ENCODE measurements at places on chromosomes 4 and X.
A peak's percentile ranks its signal among the peaks of the same experiment; 100 is the strongest.

DNA sequence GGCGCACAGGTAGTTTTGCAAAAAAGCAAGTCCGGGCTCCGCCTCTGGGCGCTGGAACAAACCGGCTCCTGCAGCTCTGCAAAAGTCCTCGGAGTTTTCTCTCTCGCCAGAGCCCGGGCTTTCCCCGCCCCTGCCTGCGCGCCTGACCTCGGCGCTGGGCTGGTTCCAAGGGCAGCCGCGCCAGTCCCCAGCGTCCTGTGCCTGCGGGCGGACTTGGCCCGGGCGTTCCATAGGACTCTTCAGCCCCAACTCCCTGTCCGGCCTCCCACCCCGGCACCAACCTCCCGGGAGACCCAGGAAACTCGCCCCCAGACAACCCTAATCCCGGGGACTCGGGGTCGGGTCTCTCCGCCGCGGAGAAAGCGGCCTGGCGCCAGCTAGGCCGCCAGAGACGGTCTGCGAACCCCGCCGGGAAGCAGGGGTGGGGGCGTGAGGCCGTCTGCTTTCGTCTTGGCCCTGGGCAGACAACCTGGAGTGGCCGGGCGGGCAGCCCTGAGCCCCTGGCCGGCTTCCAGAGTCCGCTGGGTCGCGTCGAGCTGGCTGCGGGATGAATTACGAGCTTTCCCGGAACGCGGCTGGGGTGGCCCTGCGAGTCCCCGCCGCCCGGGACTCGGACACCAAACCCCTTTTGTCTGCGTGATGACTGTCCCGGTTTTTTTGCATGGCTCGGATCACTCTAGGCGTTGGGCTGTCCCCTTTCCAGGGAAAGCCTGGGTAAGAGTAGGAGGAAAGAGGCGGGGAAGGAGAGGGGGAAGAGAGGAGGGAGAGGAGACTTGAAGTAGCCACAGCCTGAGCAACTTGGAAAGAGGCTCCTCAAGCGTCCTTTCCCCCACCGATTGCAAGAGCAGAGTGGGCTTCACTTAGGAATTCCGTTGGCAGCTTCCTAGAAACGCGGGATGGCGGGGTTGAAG lies 916 bp downstream of the MXRA5 start:
- no peak for DNase-seq

DNA sequence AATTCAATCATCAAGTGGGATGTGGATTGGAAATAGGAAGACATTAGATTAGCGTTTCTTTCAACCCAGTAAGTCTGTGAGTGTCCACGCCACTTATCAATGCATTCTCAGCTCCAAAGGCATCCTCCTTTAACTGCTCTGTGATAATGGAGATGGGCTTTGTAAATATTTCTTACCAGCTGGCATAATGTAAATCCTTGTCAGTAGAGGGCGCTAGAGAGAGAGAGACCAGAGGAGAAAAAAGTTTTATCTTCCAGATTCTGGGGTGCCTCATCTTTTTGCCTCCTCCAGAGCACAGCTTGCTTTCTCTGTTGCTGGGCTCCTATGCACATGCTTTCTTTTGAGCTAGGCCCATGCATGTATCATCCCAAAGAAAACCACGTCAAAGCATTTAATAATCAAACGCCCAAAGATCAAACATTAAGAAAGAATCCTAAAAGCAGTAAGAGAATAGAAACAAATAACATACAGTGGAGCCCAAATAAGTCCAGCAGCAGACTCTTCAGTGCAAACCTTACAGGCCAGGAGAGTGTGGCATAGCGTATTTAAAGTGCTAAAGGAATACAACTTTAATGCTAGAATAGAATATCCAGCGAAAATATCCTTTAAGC lies 9.6 kb upstream of the MTMR1 start:
- peak; percentile 18 for DNase-seq

- peak; percentile 69 for DNase-seq
These were observed 469.0 kb upstream of the BOD1L1 start for GRCh38 chr4:14096396-14096965.

GRCh38 chr4:68951078-68951805 lies at the start of gene UGT2A3:
Gene UGT2A3, minus strand, starts transcription at chr4:68951804. Its CDS starts 44 bp downstream, at chr4:68951760.
- no peak for DNase-seq

DNA sequence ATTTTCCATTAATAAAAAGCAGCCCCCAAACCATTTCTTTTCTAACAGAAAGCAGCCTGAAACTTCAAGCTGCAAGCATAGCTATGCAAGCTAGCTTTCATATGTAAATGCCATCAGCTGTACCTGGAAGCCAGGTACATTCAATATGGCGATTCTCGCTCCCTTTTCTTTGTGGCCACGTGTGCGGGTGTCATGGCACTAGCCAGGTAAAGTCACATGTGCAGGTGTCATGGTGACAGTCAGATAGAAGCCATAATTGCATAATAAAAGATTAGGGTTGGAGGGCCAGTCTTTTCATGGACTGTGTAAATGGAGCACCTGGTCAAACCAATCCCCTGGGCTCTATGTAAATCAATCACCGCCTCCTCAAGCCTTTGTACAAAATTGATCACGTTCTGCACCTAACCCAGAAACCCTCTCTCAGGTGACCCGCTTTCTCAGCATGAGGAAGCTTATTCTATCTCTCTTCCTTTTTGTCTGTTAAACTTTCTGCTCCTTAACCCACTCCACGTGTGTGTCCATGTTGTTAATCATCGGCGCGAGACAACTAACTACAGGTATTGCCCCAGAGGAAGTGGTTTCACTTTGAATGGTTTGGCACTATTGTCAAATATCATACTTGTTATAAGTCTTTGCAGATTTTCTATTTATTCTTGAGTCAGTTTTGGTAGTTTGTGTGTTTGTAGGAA lies 18.0 kb upstream of the RHOXF2 start:
- no peak for DNase-seq

GRCh38 chr4:26367811-26368210 lies 47.0 kb downstream of the RBPJ start:
- no peak for DNase-seq

All from HCEC 1CT (cell line).